ENCODE measurements at places on chromosomes 1 and 21.
A peak's percentile ranks its signal among the peaks of the same experiment; 100 is the strongest.

DNA sequence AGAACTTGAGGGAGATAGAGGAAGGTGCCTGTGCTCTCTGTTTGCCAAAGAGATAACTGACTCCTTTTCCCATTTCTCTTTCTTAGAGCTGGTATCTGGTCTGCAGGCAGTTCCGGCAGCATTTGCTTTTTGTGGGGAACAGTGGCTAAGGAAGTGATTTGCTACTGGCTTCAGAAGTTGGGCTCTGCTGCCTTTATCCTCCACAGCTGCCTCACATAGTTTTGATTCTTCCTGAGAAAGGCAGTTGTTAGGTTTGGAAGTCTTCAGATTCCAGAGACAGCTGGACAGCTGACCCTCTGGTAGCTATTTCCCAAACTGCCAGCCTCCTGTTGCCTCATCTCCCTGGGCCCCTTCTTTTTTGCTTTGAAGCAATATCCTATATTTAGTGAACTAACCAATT lies 62.6 kb upstream of the MACF1 start:
- DNase-seq, result no peak

GRCh38 chr1:225412803-225413351 lies 15.0 kb downstream of the LBR start:
- no peak for DNase-seq

DNA sequence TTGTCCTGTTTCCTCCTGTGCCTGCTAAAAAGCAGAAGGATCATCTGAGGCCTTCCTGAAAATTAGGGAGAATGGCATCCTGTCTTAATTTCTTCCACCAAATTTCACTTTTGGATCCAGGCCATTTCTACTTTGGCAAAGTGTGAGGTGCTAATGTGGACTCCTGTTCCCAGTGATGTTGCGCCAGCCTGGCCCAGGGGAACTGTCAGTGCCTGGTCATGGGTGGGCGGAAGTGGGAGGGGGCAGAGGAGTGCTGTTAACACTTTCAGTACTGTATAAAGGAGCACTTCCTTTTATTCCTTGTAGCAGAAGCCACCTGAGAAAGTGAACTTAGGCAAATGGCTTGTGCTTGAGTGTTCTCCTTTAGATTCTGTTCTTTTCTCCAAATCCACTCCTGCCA lies 19.9 kb downstream of the ELAPOR1 start:
- DNase-seq, result peak; percentile 13

DNA sequence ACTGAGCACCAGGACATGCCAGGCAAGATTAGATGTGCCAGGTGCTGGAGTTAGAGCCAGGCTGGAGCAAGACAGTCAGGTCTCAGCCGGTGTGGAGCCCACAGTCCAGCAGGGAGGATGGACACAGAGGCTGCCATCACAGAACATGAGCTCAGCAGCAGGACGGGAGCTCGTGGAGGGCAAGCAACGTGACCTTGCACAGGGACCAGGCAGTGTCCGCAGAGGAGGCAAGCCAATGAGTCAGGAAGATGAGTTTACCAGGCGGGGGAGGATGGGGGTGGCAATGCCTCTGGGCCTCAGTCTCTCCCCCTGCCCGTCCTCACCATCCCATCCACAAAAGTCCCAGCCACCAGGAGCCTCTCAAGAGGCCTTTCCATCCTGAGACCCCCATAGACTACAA lies 20.7 kb upstream of the ZC3H12A start:
- no peak for DNase-seq

GRCh38 chr1:151907363-151908139 lies 1.8 kb downstream of the THEM4 start:
- DNase-seq, result no peak

DNA sequence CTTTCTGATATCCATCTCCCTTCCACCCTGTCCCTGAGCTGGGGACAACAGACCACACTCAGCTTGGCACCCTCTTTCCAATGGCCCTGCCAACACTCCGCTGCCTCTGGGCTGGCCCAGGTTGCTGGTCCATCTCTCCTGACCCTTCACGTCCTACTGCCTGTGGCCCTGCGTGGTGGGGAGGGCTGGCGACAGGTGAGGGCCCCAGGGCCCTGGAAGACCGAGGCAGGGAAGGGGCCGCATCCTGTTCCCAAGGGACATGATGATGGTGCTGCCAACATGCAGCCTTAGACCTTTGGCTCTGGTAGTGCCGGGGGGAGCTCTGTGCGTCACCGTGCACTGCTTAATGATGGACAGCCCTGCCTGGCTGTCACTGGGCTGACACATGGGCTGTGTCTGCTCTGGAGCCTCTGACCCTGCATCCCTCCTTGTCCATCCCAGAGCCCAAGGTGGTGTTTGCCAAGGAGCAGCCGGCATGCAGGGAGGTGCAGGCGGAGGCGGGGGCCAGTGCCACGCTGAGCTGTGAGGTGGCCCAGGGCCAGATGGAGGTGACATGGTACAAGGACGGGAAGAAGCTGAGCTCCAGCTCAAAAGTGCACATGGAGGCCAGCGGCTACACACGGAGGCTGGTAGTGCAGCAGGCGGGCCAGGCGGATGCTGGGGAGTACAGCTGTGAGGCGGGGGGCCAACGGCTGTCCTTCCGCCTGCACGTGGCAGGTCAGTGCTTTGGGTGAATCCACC lies 65.2 kb downstream of the OBSCN start:
- no peak for DNase-seq

GRCh38 chr1:32194984-32195383 lies 5.4 kb upstream of the CCDC28B start:
- DNase-seq, result no peak

GRCh38 chr1:172515927-172516326 lies 17.0 kb upstream of the SUCO start:
- no peak for DNase-seq

DNA sequence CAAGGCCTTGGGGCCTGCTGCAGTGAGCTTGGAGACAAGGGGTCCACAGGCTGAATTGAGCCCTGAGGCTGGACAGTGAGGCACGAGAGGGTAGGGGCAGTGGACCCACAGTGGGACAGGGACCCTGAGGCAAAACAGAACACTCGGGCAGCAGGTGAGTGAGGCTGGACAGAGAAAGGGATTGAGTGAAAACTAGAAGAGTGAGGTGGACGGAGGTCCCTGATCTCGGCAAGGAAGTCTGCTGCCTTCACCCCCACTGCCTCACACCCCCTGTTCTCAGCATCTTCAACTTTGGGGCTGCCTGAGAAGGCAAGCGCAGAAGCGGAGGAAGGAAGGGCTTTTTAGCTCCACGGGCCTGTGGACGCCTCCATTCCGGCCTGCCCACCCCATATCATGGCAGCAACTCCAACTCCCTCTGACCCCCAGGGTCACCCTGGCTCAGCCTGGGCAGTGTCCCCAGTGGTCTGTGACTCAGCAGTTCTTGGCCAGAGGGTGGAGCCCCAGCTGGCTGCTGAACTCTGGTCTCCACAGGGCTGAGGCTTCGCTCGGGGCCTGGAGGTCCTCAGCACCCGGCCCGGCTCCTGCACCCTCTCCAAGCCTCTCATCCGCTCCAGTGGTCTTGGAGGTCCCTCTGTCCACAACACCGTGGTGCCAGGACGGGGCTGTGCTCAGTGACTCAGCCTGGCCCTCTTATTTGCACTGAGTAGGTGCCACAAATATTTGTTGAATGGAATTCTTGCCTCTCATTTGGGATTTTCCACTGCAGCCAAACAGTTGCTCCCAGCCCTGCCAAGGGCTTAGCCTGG lies 60.0 kb upstream of the EPS8L3 start:
- DNase-seq, result peak; percentile 35

DNA sequence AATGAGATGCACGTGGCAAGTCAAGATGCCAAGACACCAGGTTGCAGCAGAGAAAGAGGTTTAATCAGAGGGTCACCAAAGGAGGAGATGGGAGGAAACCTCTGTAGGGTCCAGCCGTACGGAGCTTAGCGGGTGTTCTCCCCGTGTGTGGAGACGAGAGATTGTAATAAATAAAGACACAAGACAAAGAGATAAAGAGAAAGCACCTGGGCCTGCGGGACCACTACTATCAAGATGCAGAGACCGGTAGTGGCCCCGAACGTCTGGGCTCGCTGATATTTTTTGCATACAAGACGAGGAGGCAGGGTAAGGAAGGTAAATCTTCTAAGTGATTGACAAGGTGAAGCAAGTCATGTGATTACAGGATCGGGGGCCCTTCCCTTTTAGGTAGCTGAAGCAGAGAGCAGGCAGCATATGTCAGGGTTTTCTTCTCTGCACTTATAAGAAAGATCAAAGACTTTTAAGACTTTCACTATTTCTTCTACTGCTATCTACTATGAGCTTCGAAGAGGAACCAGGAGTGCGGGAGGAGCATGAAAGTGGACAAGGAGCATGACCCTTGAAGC lies 41.2 kb upstream of the TDRD10 start:
- DNase-seq, result no peak

DNA sequence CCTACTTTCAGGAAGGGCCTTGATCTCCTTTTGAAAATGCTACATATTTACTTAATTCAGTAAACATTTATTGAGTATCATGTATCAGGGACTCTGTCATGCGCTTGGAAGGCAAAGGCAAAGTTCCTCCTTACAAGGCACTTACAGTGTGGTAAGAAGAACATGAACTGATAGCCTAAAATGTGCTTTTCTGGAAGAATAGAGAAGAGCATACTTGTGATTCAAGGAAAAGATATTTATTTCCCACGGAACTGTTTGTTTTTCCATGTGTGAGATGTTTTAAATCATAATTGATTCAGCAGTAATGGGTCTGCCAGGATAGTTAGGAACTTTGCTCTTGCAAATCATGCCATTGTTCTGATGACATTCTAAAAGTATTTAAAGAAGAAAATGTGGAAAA lies 110.1 kb upstream of the ZNHIT6 start:
- no peak for DNase-seq

DNA sequence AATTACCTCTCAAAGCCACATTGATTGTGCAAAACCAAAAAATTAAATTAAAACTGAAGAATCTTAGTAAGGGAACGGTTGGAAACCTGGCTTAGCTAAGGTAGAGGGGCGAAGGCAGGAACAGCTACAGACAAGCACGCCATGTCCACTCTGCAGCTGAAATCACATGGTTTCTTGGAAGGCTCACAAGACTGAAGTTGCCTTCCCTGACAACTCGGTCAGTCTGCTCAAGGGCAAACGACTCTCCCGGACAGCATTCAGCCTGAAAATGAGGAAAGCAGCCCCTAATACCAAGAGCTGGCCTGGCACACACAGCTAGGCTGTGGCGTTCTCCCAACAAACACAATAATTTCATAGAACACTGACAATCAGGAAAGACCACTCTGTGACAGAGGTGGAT lies 22.7 kb upstream of the BECN2 start:
- DNase-seq, result no peak

- DNase-seq, result peak; percentile 73
These were observed 451 bp downstream of the ADAMTSL4 start for GRCh38 chr1:150549496-150550221.

DNA sequence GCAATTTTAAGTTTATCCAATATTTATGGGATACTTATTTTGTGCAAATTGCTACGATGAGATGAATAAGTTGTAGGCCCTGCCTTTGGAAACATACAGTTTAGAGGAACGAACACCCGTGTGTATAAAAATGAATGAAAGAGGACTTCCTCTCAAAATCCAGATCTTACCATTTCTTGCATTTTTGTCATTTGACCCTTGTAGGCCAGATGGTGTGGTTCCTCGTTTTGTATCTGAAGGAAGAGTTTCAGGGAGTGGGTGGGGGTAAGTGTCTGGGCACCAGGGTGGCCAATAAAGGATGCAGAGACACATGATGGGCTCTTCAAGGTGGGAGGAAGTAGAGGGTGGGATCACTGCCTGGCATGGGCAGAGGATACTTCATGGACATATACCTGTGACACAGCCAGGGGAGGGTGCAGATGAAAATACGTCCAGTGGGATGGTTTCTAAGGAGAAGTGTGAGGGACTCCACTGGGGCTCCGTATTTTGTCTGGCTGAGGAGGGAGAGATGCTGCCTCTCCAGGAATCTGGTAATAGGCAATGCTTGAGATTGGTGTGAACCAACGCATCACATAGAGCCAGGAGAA lies 14.4 kb downstream of the MAPKAPK2 start:
- DNase-seq, result no peak

DNA sequence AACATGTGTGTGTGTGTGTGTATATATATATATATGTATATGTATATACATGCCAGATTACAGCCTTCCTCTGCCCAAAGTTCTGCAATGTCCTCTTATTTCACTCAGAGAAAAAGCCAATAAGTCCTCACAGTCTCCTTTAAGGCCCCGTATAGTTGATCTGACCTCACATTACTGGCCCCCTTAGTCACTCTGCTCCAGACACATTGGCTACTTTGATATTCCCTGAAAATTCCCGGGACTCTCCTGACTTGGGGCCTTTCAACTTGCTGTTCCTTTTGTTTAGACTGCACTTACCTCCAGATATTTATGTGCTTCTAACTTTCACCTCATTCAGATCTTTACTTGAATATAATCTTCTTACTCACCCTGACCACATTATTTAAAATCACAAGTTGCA lies 4.2 kb upstream of the BSDC1 start:
- no peak for DNase-seq

GRCh38 chr1:232211149-232211548 lies 418.8 kb downstream of the SIPA1L2 start:
- peak; percentile 8 for DNase-seq

GRCh38 chr1:162019446-162019845 lies 4.2 kb downstream of the OLFML2B start:
- DNase-seq, result no peak

DNA sequence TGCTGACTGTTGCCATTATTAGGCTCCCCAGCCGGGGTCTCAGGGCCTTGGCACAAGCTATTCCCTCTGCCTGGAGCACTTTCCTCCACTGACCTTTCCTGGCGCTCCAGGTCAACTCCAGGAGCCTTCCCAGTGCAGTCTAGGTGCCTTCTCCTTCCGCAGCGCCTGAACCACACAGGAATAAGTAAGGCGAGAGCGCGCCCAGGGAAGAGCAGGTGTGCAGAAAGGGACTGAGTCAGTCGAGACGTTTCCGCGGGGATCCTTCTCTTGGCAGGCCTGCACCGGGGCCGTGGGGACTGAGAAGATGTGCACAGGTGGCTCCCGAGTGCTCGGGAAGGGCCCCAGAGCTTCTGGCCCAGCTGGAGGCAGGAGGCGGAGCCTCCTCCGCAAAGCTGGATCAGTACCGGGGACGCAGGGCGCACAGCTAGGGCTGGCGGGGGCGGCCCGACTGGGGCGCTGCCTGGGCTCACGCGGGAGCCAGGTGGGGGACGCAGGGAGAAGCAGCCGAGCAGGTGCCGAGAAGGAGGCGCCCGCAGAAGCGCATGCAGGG lies 765 bp upstream of the BMP8A start:
- no peak for DNase-seq
